Smooth muscle cell of the brain vasculature (primary cell): ENCODE measurements at places on chromosomes 12 and 14.

DNA sequence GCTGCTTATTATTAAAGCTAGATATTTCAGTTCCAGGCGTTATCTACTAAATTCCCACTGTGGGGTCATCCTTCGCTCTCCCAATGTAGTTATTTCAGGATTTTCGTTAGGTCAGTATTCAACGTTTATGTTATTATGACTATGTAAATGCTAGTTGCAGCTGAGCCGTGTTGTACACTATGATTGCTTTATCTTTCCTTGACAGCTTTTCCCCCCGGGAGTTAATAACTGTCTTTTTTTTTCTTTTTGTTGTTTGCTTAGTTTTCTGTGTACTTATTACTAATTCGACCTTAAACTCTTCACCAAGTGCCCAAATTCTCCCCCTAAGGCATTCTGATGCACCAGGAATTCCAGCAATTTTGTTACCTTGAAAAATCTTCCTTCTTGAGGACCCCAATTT is 48.5 kb downstream of the SUDS3 start:
- DNase-seq = no peak

- no peak for DNase-seq
Measured at GRCh38 chr14:89027097-89027740, 202.8 kb downstream of the TTC8 start.

- DNase-seq = no peak
Measured at GRCh38 chr14:33165144-33165925, 226.7 kb downstream of the NPAS3 start.

DNA sequence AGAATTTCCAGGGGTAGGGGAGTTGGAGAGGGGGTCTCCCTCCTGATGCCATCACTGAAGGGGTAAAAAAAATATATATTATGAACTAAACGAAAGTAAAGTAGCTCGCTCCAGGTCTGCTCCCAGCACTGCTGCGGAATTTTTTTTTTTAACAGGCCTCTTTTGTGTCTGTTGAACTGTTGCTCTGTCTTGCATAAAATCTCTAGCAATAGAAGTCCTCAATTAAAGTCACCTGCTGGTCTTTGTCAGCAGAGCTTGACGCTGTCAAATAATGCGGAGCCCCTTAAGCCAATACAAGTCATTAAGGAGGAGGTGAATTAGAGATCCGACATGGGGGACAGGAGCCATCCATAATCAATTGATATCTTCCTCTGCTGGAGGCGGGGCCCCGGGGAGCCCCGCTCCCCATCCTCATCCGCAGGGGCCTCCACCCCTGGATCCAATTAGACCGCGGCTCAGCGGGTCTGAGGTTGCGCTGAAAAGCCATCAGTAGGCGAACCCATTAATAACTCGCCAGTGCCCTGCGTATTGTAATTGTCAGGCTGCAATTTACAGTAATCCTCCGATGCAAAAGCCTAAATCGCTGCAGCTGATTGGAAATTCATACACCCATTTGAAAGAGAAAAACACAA is 85.6 kb downstream of the DICER1 start:
- no peak for DNase-seq

DNA sequence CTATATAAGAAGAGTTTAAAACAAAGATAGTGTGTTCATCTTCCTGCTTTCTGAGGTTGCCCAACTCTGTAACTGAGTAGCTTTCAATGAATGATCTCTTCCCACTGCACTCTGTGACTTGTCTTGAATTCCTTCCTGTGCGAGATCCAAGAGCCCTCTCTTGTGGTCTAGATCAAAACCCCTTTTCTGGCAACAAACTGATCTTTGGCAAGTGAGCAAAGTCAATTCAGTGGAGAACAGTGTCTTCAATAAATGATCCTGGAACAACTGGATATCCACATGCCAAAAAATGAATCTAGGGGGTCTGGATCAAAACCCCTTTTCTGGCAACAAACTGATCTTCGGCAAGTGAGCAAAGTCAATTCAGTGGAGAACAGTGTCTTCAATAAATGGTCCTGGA is 8.5 kb downstream of the CFAP54 start:
- no peak for DNase-seq

- no peak for DNase-seq
Measured at GRCh38 chr14:74015963-74016362, 3.1 kb downstream of the ENTPD5 start.

GRCh38 chr12:56922031-56922430 is 12.2 kb downstream of the SDR9C7 start:
- DNase-seq = no peak

DNA sequence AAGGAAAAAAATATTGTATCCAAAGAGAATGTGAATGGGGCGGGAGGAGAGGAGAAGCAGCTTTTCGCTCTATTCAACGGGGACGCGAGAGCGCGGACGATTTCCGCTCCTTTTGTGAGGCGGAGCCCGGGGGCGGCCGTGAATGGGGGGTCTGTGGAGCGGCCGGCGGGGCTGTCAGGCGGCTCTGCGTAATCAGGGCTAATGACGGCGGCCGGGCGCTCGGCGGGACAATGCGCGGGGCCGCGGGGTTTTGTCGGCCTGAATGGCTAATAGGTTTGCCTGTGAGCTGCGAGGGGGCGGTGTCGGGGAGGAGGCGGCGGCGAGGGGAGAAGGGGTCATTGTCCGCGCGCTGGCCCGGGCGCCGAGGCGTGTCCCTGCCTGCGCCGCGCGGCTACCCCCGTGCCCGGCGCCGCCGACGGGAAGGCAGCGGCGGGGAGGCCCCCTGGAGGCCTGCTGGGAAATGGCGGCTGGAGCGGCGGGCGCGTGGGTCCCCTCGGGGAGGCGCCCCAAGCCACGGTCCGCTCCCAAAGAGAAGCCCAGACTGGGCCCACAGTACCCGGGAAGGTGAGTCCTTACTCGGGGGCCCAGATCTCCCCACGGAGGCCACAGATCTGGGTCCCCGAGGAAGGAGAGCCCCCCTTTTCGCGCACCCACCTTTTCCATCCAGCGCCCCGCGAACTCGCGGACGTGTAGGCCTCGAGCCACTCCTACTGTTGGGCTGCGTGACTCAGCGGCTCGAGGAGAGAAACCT is 6.0 kb downstream of the SIX6 start:
- DNase-seq = no peak
